A172 (cell line): ENCODE measurements at places on chromosomes 2 and 18. TPM values are rescaled to one million over a fixed set of nuclear protein-coding genes. Genes with fewer than 3 reads are reported as not detected.

Gene KLHL14
- not detected in 2 replicates for total RNA-seq

Gene PLGLB2
- total RNA-seq = 0.50 and 2.4 TPM in 2 replicates

Gene SKOR2
- total RNA-seq = not detected in 2 replicates

Gene CABLES1
- 7.1 and 11.3 TPM in 2 replicates for total RNA-seq

Gene ANO7
- 0.03 and 0.72 TPM in 2 replicates for total RNA-seq

Gene CD207
- total RNA-seq = 0.14 TPM in 1 of 2 replicates, not detected in the other

Gene NT5DC4
- total RNA-seq = 0.26 TPM in 1 of 2 replicates, not detected in the other

Gene ACTG2
- total RNA-seq = not detected in 2 replicates

Gene TRIP12
- total RNA-seq = 106 and 141 TPM in 2 replicates

Gene RESP18
- total RNA-seq = not detected in 2 replicates

Gene POTEI
- total RNA-seq = not detected in 2 replicates

Gene DSG2
- 51.7 and 55.3 TPM in 2 replicates for total RNA-seq

Gene NRP2
- 5.4 and 10.2 TPM in 2 replicates for total RNA-seq

Gene ADCYAP1
- not detected in 2 replicates for total RNA-seq

Gene FAM124B
- not detected in 2 replicates for total RNA-seq

Gene IL1F10
- total RNA-seq = not detected in 2 replicates

Gene ITGB6
- total RNA-seq = 0.29 and 1.00 TPM in 2 replicates

Gene DLGAP1
- total RNA-seq = not detected in 2 replicates

Gene TDRD15
- total RNA-seq = not detected in 2 replicates

Gene RFX8
- not detected in 2 replicates for total RNA-seq

Gene ANKRD44
- 8.7 and 16.2 TPM in 2 replicates for total RNA-seq

Gene CTLA4
- not detected in 2 replicates for total RNA-seq

Gene CAVIN2
- total RNA-seq = 136 and 177 TPM in 2 replicates

Gene RPRM
- total RNA-seq = not detected in 2 replicates

Gene MAP3K19
- not detected in 2 replicates for total RNA-seq

Gene SERPINB11
- total RNA-seq = not detected in 2 replicates

Gene TMEM18
- 32.6 and 75.0 TPM in 2 replicates for total RNA-seq

Gene GAD1
- total RNA-seq = 9.9 and 15.2 TPM in 2 replicates

Gene DSG4
- total RNA-seq = not detected in 2 replicates

Gene GCG
- total RNA-seq = not detected in 2 replicates

Gene CDH2
- total RNA-seq = 254 and 285 TPM in 2 replicates

Gene PDE1A
- total RNA-seq = 1.4 TPM in 1 of 2 replicates, not detected in the other

Gene EPAS1
- 8.0 and 14.0 TPM in 2 replicates for total RNA-seq

Gene TNS1
- total RNA-seq = 1.6 and 1.7 TPM in 2 replicates

Gene IL36RN
- not detected in 2 replicates for total RNA-seq

Gene IRS1
- total RNA-seq = 6.6 and 7.0 TPM in 2 replicates

Gene RTKN
- total RNA-seq = 23.1 and 33.3 TPM in 2 replicates

Gene SPHKAP
- not detected in 2 replicates for total RNA-seq

Gene DSEL
- 5.9 and 6.8 TPM in 2 replicates for total RNA-seq

Gene AP1S3
- 8.9 and 27.7 TPM in 2 replicates for total RNA-seq

Gene UBE2F
- 74.5 and 116 TPM in 2 replicates for total RNA-seq

Gene NYAP2
- total RNA-seq = not detected in 2 replicates

Gene MEIS1
- 29.0 and 30.1 TPM in 2 replicates for total RNA-seq

Gene FN1
- total RNA-seq = 15.5 and 17.2 TPM in 2 replicates

Gene ANTXR1
- total RNA-seq = 57.0 and 83.5 TPM in 2 replicates

Gene SP140
- total RNA-seq = 0.65 and 1.6 TPM in 2 replicates

Gene LIMS3
- 1.4 and 2.9 TPM in 2 replicates for total RNA-seq

Gene SPATA3
- not detected in 2 replicates for total RNA-seq

Gene NTSR2
- total RNA-seq = not detected in 2 replicates

Gene TMEM163
- 0.43 and 0.91 TPM in 2 replicates for total RNA-seq
